ENCODE measurements at places on chromosomes 6 and 20. TPM values are rescaled to one million over a fixed set of nuclear protein-coding genes. Genes with fewer than 3 reads are reported as not detected.

TRIM31 gene
- 221 TPM for total RNA-seq

DLK2 gene
- not detected for total RNA-seq

PI16 gene
- total RNA-seq, result 0.60 TPM

OR2B6 gene
- not detected for total RNA-seq

PABPC1L gene
- 42.0 TPM for total RNA-seq

NDRG3 gene
- total RNA-seq, result 54.7 TPM

PRSS16 gene
- 13.5 TPM for total RNA-seq

FHL5 gene
- total RNA-seq, result 9.2 TPM

GSTA3 gene
- not detected for total RNA-seq

NKX2-2 gene
- total RNA-seq, result not detected

TBX18 gene
- 3.0 TPM for total RNA-seq

LY6G5C gene
- total RNA-seq, result 2.2 TPM

ANGPT4 gene
- not detected for total RNA-seq

RNF217 gene
- 6.0 TPM for total RNA-seq

METTL24 gene
- 24.7 TPM for total RNA-seq

POU5F1 gene
- total RNA-seq, result 20.2 TPM

PKHD1 gene
- total RNA-seq, result 0.37 TPM

MAPK13 gene
- 200 TPM for total RNA-seq

MTHFD1L gene
- 5.4 TPM for total RNA-seq

All from transverse colon (tissue), 4 donors.